ENCODE measurements at places on chromosomes 5 and 9.

DNA sequence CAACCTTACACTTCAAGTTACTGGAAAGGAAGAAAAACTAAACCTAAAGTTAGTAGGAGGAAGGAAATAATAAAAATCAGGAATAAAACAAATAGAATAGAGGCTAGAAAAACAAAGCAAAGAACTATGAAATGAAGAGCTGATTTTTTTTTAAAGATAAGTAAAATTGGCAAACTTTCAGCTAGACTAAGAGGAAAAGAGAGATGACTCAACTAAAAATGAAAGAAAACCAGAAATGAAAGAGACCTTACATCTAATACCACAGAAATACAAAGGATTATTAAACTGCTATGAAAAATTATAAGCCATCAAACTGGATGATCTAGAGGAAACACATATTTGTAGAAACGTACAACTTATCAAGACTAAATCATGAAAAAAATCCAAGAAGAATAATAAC lies 60.0 kb downstream of the PRRC1 start:
- no peak for DNase-seq

- DNase-seq = no peak
These were observed 256.2 kb downstream of the TAF11L14 start for GRCh38 chr5:17890501-17890900.

DNA sequence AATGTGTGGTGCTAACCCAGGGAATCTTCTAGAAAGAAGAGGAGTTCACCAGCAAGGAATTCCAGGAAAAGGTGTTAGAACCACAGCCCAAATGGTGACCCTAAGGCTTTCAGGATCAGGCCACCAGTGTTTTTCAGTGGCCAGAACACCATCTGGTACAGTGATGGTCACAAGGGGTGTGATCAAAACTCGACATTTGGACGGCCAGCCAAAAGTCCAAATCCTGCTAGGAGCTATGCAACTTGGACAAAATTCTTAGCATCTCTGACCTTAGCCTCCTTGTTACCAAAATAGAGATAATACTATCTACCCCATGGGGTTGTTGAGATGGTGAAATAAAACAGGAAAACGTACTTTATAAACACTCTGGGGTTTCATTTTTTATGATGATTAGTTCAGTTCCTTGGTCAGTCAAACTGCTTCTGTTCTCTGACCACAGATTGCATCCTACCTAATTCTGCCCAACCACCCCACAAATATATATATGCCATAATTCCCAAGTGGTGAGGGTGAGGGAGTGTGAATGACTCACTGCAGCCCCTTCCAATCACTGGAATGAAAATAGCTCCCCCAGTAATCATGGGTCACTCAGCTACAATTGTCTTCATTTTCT lies 210.3 kb downstream of the CDK5RAP2 start:
- DNase-seq = no peak

- DNase-seq = no peak
These were observed 13.4 kb upstream of the ACSL6 start for GRCh38 chr5:132024789-132025402.

GRCh38 chr9:94014920-94015319 lies 59.8 kb upstream of the BARX1 start:
- DNase-seq = no peak

GRCh38 chr5:10688651-10689171 lies 72.3 kb downstream of the DAP start:
- DNase-seq = no peak

DNA sequence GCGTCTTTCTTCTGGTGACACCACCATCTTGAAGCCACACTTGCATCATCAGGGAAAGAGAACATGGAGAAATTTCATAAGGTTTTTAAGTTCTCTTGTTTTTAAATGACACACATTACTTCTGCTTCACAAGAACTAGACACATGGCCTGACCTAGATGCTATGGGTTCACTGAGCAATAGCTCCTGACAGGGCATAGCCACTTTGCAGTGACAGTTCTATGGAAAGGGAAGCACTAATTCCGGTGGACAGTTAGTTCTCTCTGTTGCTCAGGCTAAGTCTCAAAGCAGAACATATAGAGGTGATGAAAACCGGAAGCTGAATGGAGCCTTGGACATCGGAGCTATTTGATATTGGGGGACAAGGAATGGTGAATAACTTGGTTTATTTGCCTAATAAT lies 940.1 kb upstream of the WWC1 start:
- no peak for DNase-seq

DNA sequence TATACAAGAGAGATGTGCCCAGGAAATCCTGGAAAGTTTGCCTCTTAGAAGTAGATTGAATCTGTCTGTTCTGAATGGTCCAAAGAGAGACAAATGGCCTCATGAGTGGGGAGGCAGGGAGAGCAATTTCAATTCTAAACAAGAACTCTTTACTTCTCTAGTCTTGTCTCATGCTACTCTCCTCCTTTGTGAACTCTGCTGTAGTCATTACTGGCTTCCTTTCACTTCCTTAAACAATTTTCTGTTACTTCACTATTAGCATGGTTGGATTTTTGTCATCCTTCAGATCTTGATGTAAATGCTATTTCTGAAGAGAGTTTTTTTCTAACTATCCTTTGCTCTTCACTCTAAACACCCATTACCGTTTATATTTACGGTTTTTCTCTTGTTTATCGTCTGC lies 54.0 kb upstream of the GRIN3A start:
- DNase-seq = no peak

DNA sequence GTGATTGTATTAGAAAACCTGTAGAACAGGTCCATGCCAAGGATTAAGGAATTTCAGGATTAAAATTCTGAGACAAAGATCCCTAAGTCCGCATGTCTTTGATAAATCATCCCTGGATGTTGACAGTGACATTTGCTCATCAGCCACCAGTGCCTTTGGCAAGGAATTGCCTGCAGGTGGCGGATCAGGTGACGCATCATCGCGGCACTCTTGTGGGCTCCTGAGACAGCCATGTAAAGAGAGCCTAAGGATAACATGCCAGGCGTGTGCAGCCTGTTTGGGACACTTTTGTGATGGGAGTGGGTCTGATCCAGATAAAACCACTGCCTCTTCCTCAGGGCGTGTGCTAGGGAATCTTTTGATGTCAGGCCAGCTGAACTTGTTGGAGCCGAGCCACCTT lies 40.6 kb downstream of the ADCY2 start:
- no peak for DNase-seq

DNA sequence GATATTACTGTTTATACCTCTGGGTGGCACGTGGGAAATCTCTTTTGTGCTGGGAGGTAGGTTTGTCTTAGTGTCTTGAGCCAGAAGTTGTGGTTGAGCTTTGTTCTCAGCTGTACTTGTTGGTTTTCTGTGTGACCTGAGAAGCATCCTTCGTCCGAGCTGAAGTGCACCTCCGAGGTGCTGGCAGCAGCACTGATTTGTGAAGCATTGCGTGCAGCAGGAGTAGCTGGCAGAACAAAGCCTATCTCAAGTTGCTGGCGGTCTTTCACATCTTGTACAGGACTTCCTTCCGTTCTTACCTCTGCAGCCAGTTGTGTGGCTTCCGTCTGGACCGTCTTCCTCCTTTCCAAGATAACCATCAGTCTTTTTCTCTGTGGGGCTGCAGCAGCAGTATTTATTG lies 4.3 kb downstream of the PRRC2B start:
- DNase-seq = peak; percentile 72

- DNase-seq = no peak
These were observed 17.4 kb upstream of the CD180 start for GRCh38 chr5:67214036-67214435.

GRCh38 chr9:88574953-88575352 lies 40.0 kb downstream of the NXNL2 start:
- DNase-seq = no peak

GRCh38 chr5:153516504-153517240 lies 26.2 kb downstream of the GRIA1 start:
- no peak for DNase-seq

DNA sequence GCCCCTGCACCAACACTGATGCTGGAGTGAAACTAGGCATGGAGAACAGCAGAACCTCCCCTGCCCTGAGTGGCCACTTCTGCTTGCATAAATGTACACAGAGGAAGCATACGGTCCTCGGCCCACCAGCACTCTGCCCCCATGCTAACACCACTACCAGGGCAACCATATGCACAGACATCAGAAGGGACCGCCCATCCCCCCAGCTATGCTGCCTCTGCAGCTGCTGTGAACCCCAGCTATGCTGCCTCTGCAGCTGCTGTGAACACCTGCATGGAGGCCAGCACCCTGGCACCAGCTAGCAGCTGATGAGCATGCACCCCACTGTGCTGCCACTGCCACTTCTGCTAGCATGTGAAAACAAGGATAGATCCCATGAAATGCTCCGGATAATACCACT lies 250.3 kb downstream of the TUSC1 start:
- DNase-seq = no peak

DNA sequence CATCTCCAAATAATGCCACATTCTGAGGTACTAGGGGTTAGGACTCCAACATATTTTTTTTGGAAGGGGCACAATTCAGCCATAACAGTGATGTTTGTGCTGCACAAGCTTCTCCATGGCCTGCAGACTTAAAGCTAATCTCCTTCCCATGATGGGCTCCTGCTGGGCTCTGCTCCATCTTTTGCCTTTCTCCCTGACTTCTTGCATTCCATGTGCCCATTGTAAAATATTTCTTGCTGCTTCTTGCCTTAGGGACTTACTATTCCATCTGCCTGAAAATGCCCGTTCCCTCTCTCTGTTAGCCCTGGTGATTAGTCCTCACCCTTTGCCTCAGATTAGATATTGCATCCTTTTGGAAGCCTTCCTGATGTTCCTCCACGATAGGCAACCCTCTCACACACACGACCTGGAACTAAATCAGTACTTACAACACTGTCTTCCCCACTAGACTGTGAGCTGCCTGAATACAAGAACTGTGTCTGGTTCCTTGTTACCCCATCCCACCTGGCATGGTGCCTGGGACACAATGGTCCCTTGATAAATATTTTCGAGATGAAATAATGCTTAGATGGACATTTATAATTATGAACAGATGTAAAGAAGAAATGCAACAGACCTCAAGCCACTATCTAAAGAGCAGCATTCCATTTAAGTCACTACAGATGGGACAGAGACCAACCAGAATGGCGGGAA lies 33.5 kb downstream of the OR1J1 start:
- DNase-seq = no peak

DNA sequence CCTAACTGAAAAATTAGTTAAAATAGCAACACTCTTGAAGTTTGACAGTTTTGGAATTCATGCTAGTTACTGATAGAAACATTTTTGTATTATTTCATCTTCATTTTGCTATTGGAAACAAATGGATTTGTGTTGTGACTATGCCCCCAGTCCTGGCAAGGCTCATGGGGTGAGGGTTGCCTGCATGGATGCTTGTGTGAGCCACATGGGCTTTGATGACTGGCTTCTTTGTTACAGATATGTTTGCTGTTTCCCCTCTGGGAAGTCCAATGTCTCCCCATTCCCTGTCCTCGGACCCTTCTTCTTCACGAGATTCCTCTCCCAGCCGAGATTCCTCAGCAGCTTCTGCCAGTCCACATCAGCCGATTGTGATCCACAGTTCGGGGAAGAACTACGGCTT lies 44.2 kb downstream of the CD180 start:
- DNase-seq = no peak
